ENCODE measurements at places on chromosomes 11 and 22.

DNA sequence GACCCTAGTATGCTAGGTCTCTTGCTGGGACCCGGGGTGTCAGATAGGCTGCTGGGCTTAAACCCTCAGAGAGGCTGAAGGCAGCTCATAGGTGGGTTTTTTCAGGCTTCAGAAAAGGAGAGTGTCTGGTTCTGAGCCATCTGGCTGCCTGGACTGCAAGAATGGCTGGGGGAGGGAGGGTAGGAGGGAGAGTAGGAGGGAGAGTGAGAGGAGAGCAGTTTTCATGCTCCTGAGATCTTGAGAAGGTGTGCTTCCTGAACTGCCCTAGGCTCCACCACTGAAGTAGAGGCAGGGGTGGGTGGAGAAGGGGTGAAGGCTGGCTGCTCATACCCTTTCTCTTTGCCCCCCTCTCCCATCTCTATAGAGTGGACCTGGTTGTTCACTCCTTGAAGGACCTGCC is 4.6 kb downstream of the HMBS start:
- DNase-seq, result no peak

DNA sequence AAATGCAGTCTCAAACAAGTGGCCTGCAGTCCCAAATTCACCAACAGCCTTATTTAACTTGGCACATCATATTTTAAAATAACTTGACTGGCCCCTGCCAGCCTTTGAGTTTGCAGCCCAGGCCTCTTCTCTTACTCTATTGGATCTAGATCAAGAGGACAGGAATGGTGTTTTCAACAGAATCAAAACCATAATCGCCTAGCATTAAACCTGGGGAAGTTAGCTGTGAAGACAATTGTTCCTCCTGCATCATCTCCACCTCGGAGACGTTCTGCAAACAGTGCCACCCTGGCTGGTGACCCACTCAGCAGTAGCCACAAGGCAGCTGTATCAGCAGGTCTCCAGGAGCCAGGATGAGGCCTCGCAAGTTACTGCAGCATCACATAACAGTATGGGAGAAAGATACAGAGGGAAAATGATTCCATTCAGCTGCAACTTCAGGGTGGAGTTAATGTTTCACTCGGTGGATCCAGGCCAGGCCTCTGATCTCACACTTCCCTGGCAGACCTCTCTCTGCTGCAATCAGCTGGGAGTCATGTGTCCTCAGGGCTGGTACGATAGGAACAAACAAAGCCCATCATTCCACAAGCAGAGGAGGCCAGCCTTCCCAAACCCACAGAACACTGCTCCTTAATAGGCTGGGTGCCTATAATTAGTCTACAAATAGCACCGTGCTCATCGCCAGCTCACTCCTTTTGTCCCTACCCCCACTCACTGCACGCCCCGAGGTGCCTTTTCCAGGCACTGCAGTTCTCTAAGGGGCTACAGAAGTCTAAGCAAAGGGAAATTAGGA is 18.6 kb upstream of the SCN2B start:
- peak; percentile 83 for DNase-seq

DNA sequence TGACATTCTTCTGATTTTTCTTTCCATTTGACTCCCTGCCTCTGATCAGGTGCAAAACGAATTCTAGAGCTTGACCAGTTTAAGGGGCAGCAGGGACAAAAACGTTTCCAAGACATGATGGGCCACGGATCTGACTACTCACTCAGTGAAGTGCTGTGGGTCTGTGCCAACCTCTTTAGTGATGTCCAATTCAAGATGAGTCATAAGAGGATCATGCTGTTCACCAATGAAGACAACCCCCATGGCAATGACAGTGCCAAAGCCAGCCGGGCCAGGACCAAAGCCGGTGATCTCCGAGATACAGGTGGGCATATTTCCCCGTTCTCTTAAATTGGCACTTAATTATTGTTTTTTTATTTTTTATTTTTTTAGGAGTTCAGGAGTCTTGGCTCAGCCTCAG is 15.4 kb downstream of the XRCC6 start:
- DNase-seq, result no peak

DNA sequence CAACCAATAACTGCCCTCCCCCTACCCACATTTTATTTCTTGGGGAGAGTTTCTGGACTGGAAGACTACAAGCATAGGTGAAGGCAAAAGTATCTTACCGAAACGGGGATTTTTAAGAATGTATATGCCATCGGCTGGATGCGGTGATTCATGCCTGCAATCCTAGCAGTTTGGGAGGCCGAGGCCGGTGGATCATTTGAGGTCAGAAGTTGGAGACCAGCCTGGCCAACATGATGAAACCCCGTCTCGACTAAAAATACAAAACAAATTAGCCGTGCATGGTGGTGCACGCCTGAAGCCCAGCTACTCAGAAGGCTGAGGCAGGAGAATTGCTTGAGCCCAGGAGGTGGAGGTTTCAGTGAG is 20.8 kb upstream of the SLN start:
- DNase-seq, result no peak

GRCh38 chr11:64121663-64122410 is 44.1 kb downstream of the MACROD1 start:
- no peak for DNase-seq

DNA sequence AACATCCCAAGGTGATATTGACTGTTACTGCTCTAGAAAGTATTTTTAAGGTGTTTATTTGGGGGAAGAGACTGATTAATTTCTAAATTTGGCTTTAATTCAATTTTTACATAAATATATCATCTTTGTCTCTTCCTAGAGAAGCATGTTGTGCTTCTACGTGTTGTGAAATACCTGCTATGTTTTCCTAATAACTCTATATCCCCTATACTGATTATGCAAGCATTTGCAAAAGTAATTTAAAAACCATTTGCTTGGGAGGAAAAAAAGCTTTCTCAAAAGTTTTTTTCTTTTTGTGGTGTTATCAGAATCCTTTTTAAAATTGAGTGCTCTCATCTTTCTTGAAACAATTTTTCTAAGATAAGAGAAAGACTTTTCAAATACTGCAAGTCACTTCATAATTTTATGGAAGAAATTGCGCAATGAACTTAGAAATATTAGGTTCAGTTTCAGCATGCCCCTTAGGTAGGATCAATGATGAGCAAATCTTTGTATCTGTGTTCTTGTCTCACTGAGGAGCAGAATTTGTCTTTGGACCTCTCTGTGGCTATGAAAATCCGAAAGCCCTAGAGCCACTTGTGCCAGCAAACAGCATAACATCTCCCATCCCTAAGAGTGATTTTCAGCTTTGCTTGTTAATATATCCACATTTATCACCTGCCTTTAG is 7.4 kb upstream of the BLID start:
- DNase-seq, result no peak

DNA sequence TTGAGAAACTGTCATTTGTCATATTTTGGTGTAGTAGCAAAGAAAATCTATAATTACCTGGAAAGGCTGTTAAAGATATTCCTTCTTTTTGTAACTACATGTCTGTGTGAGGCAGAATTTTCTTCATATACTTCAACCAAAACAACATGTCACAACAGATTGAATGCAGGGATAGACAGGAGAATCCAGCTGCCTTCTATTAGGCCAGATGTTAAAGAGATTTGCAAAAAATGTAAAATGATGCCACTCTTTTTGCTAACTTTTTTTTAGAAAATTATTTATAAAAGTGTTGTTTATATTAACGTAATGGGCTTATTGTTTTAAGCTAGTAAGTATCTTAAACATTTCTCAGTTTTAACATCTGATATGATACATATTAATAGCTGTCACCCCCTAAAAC is 12.7 kb downstream of the DGKZ start:
- DNase-seq, result no peak

- DNase-seq, result no peak
Observed at GRCh38 chr22:19896665-19897355, 42.1 kb upstream of the GNB1L start.

GRCh38 chr11:825366-826226 is 2.1 kb upstream of the CRACR2B start:
- DNase-seq, result no peak

- no peak for DNase-seq
Observed at GRCh38 chr11:130886704-130887103, 29.6 kb downstream of the SNX19 start.

DNA sequence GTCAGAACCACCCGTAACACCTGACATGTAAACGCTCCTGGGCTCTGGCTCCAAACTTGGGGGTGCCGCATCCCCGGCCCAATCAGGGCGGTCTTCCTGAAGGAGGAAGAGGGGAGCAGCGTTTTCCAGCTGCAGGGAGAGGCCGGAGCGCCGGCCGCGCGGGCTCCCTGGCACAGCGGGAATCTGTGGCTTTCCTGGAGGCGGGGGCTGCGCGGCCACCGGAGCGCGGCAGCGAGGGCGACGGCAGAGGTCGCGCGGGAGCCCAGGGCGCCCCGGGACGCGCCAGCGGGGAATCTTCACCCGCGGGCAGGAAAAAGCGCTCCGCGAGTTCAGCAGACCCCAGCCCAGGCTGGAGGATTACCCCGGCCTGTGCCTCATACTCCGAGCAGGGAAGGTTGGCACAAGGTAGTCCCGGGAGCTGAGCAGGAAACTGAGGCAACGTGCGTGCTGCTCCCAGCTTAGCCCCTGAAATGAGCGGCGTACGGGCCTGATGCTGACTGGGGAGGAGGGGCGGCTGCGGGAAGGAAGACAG is 600 bp upstream of the ESAM start:
- DNase-seq, result peak; percentile 77

GRCh38 chr11:2828585-2829330 is 56.8 kb downstream of the CDKN1C start:
- no peak for DNase-seq

GRCh38 chr11:118074091-118074685 is 2.7 kb upstream of the TMPRSS4 start:
- DNase-seq, result no peak

DNA sequence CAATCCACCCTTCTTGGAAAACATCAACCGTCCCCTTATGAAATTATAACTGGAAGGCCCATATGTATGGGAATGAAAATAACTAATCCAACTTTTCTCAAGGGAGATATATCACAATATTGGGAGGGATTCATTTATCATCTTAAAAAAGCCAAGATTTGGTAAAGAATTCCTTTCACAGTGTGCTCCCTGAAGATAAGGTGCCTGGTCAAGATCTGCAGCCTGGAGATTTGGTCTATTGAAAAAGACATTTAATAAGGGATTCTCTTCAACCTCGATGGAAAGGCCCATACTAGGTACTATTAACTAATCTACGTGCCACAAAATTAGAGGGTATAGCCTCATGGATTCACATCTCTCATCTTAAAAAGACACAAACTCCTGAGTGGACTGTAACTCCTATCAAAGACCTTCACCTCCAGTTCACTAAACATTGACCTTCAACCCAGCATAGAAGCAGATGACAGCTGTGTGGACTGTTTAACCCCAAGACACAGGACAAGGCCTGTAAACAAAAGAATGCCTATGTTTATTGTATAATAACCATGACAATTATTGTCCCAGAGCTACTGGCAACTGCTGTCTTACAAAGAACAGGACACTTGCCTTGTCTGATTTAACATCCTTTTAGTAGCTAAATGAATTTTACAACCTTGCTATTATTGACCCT is 4.8 kb upstream of the FDX1 start:
- no peak for DNase-seq

DNA sequence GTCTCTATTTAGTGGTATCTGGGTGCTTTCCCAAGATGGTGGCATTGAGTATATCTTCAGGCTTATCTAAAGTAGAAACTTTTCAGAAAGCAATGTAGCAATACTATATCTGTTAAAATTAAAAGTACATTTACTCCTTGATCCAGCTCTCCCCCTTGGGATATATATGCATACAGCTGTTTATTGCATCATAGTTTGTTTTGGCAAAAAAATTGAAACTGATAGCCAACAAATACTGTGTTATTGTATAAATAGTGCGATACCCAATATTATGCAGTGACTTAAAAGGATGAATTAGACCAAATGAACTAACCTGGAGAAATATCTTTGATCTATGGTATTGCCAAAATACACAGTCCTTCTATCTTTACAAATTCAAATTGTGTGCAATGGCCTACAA is 8.4 kb upstream of the OR10A3 start:
- no peak for DNase-seq

GRCh38 chr11:126878913-126879482 is 121.6 kb downstream of the KIRREL3 start:
- DNase-seq, result no peak

- no peak for DNase-seq
Observed at GRCh38 chr11:116640641-116641402, 132.0 kb downstream of the BUD13 start.

DNA sequence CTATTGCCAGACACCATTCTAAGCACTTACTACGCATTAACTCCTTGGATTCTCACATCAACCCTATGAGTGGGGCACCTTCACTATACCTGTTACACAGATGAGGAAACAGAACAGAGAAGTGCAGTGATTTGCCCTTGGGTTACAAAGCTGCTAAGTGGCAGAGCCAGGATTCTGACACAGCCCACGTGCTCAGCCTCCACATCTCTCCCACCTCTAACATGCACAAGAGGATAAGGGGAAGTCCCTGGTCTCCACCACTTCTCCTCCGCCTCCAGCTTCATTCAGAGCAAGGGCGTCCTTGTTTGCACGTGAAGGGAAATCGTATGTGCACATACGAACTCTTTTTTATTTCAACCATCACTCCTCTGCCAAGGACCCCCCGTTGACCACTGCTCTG is 53.7 kb downstream of the CDON start:
- no peak for DNase-seq

DNA sequence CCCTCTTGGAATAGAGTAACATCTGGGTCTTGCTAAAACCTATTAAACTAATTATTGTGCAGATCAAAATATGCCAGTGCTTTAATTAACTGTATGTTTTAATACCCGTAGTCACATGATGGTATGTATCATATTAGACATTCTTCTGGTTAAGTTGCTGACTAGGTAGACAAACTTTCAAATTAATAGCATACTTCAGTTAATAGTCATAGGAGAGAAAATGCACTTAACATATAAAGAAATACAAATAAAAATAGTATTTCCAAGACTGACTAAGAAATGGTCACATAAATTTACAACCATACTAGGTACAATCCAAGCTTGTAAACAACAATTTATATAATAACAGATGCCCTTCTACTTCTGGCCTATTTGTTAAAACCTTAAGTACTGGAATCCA is 7.6 kb upstream of the EXPH5 start:
- DNase-seq, result no peak

DNA sequence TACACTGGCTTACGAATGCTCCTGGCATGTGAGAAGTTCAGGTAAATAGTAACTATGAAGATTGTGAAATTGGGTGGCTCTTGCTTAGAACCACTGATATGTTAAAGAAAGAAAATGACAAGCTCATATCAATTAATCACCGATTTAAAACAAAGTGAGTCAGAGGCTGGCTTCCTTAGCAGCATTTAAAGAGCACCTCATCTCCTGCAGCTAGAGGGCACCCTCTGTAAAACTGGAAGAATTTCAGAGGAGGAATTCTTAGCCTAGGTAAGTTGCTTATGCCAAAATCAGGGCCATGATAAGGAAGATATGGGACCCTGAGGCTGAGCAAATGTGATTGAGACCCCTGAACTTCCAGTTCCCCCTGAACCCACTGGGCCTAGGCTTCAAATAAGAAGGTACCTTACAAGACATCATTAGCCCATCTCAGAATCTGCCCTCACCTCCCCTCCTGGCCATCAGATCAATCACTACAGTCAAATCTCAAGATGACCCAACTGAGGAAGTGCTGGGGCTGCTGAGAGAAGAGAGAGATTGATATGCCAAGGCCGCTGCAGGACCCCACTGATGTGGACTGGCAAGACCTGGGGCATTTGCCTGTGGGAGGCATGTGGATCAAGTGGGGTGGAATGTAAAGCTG is 8.6 kb upstream of the CD3E start:
- DNase-seq, result no peak

- no peak for DNase-seq
Observed at GRCh38 chr22:32052936-32053791, 10.1 kb downstream of the SLC5A1 start.

- DNase-seq, result no peak
Observed at GRCh38 chr11:92929246-92929645, 40.2 kb upstream of the MTNR1B start.

GRCh38 chr22:40345271-40345670 is 1.0 kb upstream of the ADSL start:
- DNase-seq, result no peak
